Hematopoietic multipotent progenitor cell treated with erythropoietin and hydrocortisone succinate and interleukin-3 and kit ligand, for 6 days (in vitro differentiated cells): ENCODE measurements at places on chromosomes 12 and 14.

DNA sequence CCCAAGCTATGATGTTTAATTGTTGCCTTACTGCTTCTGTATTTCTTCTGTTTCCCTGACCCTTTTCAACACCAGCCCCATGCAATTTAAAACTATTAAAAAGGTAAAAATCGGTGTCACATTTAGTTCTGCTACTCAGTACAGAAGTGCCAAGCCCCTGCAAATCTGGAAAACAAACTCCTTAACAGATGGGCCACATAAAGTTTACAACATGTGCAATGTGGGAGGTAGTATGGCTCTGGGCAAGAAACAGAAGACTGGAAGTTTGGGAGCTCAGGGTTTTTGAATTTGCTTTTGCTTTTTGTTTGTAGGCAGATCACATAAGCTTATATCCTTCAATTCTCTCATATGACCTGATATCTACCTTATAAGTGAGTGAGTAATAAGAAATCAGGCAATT, 404.0 kb upstream of the ATP2B1 start:
- DNase-seq, result no peak

GRCh38 chr14:104870368-104871144, 5.5 kb downstream of the CEP170B start:
- DNase-seq, result peak; percentile 68

- DNase-seq, result peak; percentile 85
Observed at GRCh38 chr12:103809154-103809553, 31.9 kb downstream of the NT5DC3 start.

- DNase-seq, result no peak
Observed at GRCh38 chr12:130992448-130992847, 38.7 kb downstream of the ADGRD1 start.

DNA sequence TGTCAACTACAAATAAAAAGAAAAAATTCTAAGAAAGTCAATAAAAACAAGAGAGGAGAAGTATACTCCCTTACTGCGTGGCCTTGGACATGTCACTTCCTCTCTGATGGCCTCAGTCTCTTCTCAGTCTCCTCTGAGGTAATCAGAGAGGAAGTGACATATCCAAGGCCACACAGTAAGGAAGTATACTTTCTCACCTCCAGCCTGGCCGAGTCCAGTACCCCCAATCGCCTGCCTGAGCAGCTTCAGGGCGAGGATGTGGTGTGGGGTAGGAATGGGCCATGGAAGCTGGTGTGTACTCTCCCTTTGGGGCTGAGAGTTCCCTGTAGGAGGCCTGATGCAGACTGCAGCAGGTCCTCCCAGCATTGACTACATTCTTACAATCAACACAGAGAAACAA, 15.8 kb downstream of the VDR start:
- peak; percentile 51 for DNase-seq

DNA sequence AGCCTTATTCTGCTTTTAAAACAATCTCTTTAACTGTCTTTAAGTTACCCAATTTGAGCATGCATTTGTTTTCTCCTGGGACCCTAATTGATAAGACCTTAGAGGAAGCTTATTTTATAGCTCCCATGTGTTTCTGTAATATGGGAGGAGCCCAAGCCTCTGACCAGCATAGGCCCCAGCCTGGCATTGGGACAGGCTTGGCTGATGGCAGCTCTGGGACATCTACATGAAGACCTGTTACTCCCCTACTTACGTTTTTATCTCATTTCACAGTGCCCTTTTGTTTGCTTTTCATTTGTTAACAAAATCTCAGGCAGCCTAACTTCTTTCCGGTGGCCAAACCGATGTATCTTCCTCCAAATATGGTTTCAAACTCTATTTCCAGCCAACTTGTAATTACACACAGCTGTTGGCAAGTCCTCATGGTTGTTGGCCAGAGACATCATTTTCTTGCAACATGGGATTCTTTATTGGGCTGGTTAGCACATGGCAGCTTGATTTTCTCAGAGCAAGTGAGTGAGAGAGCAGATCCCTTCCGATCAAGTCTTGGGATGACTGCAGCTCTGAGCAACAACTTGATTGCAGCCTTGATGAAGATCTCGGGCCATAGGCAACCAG, 1117.5 kb downstream of the AACS start:
- no peak for DNase-seq

GRCh38 chr14:105169776-105170655, 1.4 kb upstream of the JAG2 start:
- no peak for DNase-seq

DNA sequence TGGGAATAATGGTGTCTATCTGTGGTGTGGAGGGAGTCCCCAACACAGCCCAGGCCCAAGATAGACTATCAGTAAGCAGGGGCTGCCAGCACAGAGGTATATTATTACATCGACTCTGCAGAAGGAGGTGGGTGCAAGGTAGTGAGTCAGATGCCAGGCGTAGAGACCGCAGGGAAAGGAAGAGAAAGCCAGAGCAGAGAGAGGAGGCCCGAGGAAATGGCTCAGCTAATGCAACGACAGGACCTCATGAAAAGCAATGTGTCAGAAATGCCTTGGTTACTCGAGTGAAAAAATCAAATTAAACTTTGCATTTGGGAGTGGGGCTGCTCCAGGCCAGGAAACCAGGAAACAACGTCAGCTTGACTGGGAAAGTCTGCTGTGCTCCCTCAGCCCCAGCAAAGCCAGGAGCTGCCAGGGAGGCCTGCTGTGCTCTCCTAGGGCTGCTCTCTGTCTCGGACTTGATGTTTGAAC, 173.2 kb downstream of the SUDS3 start:
- no peak for DNase-seq

- DNase-seq, result no peak
Observed at GRCh38 chr14:70832561-70833305, 23.4 kb upstream of the MAP3K9 start.

DNA sequence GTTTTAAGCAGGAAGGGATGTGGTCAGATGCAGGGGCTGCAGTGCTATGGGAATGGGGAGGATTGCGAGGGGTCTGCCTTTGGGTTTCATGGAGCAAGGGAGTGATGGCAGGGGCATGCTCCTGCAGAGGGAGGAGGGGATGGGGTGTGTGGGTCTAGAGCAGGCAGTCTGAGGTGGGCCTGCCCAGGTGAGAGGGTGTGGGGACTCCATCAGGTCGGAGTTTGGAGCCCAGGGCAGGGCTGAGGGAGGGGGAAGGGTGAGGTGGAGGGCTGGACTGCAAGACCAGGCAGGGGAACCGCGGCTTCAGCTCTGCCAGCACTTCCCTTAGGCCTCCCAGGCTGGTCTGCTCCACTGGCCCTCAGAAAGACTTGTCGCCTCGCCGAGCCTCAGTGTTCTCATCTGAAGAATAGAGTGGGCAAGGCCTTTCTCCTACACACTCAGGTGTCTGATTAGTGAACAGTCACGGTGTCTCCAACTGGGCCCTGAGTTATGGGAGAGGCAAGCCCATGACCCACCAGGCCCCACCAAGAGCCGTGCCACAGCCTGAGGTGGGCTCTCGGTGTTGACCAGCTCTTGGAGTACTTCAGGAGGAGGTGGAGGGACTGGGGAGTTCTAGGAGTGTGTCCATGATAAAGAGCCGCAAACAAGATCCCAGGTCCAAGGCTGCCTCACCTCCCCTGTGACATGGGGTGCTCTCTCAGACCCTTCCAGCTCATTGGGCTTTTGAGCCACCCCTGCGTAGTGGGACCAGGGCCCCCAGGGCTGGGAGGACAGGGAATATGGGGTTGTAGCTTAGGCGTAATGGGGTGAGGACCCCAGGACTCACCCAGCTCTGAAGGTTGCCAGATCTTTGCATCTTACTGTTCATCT, 20.1 kb upstream of the KRT80 start:
- DNase-seq, result no peak

GRCh38 chr12:123997033-123997822, 24.2 kb downstream of the ZNF664 start:
- no peak for DNase-seq

GRCh38 chr12:2374092-2374906, 321.5 kb downstream of the CACNA1C start:
- DNase-seq, result no peak

- no peak for DNase-seq
Observed at GRCh38 chr14:45246691-45247090, 6.3 kb downstream of the MIS18BP1 start.

GRCh38 chr12:27343255-27344000, 10.8 kb downstream of the BMAL2 start:
- DNase-seq, result no peak

DNA sequence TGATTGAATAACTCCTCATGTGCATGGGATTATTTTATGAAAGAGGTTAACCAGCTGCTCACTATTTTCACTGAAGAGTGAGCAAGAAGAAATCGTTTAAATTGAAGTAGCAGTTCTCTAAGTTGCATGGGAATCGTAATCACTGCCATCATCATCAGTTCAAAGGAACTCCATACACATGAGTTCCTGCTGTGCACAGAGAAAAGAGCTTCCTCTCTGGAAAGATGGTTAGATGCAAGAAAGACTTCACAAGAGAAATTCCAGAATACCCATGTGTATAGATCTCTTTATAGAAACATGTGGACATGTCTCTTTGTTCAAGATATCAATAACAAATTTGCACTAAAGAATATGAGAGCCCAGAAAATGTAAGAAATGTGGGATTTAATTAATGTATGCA, 291.3 kb downstream of the PDZRN4 start:
- no peak for DNase-seq

DNA sequence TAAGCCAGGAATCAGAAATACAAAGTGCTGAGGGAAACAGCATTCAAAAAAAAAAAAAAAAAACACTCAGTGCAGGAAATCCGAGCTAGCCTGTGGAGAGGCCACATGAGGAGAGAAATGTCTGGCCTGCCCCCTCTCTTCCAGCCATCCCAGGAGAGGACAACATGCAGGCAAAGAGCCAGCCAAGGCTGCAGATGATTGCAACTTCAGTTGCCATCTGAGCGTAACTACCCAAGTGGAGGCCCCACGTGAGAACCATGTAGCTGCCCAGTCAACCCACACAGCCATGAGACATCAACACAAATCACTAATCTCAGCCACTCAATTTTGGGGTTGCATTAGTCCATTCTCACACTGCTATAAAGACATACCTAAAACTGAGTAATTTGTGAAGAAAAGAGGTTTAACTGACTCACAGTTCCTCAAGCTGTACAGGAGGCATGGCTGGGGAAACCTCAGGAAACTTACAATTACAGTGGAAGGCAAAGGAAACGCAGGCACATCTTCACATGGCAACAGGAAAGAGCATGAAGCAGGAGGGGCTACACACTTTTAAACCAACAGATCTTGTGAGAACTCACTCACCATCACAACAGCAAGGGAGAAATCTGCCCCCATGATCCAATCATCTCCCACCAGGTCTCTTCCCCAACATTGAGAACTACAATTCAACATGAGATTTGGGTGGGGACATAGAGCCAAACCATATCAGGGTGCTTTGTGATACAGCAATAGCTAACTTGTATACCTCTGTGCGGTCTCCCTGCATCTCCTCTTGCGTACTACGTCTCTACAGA, 161.1 kb downstream of the PIWIL1 start:
- no peak for DNase-seq

DNA sequence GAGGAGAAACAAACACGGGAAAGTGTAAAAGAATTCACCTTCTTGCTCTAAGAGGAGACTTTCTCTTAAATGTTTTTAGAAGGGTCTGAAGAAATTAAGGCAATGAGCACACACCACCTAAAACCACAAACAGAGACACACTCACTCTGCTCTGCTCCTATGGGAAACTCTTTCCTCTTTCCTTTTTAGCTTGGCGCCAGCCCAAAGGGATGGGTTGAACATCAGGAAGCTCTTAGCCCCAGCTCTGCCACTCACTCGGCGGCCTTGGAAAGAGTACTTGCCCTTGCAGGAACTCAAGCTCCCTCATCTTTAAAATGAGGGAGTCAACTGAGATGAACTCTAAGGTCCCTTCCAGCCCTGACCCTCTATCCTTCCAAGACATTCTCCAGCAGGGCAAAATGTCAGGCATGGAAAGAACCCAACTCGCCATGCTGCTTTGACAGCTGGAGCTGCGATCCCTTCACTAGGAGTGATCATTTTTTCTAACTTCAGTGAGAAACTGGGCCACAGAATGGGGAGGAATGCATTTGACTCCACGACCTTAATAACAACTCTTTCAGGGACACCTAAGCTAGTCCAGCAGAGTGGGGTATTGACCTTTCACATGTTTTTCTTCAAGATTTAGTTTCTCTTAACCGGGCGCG, 980 bp upstream of the RNASE8 start:
- DNase-seq, result no peak

DNA sequence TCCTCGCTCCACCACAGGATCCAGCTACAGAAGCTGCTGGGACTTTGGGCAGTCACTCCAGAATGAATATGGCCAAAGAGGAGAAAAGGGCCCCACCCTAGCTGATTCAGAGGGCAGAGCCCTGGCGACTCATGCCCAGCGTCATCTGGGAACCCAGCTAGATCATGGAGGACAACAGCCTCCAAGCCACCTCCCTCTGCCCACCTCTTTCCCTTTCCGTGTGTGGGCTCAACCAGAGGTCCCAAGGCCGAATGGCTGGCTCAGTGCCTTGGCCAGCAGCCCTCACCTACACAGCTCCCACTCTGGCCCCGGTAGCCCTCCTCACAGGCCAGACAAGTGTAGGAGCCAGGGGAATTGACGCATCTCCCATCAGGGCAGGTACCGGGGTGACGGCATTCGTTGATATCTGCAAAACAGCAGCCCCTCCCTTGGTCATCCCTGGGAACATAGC, 17.4 kb downstream of the ISCA2 start:
- no peak for DNase-seq

GRCh38 chr12:32266756-32267155, 132.6 kb upstream of the FGD4 start:
- no peak for DNase-seq

DNA sequence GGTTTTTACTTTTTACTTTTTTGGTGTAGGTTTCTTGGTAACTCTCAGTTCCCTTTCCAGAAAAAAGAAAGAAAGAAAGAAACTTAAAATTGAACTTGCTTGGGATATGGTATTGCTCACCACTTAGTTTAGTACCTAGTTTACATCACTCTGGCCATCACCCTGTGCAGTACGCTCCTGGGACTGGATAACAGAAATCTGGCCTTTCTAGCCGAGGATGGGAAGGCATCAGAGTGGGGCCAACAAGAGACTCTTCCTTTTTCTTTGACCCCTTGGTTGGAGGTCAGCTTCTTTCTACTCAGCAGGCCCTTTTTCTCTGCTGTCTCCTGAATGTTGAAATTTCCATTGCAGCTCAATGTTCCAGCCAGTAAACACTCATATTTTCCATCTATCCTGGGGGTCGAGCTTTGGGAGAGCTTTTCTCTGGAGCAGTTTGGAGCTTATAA, 156.6 kb downstream of the TGFB3 start:
- no peak for DNase-seq

DNA sequence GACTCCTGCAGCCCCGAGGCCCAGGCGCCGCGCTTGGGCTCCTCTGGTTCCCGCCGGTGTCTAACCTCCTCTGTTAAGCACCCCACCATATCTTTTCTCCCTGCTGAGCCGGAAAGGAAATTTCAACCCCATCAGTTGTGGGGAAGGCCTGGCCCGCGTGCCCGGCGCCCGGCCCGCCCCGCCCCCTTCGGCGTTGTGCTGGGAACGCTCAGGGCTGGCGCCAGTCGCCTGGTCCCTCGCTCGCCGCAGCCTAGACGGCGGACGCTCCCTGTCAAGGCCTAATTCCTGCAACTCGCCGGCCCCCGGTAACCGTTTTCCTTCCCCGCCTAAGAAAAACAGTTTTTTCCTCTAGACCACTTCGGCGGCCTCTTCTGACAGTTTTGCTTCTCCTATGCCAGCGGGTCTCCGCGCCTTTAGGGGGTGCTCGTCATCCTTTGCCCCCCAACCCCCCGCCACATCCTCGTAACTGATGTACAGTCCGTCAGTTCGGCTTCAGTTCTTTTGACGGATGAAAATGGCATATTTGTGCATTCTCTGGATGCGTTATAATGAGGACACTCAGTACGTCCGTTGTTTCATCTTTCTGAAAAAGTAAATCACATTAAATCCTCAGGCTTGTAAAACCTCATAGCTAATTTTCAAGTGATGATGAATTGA, 506 bp upstream of the NAP1L1 start:
- DNase-seq, result no peak
